ENCODE measurements at places on chromosomes 4 and X.

DNA sequence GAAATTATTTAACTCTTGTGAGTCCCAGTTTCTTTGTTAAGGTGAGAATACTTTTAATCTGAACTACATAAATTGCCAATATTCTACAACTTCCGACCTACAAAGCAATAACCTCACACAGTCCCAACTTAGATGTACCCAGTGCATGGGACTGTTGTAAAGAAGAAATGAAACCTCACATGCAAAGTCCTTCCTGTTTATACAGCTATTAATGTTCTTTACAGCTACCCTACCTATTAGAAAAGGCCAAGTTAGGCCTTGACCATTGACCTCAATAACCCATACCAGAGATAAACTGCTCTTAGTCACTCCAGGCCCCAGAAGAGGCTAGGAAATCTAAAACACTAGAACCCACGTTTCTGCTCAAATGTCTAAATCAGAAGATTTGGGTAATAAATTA is 920.1 kb upstream of the TENM3 start:
- no peak for DNase-seq

GRCh38 chr4:149965206-149965605 is 113.0 kb upstream of the DCLK2 start:
- DNase-seq: no peak

- no peak for DNase-seq
These were observed 11.7 kb upstream of the NUDT9 start for GRCh38 chr4:87410679-87411078.

GRCh38 chrX:122087341-122087740 is 1039.9 kb downstream of the GLUD2 start:
- no peak for DNase-seq

DNA sequence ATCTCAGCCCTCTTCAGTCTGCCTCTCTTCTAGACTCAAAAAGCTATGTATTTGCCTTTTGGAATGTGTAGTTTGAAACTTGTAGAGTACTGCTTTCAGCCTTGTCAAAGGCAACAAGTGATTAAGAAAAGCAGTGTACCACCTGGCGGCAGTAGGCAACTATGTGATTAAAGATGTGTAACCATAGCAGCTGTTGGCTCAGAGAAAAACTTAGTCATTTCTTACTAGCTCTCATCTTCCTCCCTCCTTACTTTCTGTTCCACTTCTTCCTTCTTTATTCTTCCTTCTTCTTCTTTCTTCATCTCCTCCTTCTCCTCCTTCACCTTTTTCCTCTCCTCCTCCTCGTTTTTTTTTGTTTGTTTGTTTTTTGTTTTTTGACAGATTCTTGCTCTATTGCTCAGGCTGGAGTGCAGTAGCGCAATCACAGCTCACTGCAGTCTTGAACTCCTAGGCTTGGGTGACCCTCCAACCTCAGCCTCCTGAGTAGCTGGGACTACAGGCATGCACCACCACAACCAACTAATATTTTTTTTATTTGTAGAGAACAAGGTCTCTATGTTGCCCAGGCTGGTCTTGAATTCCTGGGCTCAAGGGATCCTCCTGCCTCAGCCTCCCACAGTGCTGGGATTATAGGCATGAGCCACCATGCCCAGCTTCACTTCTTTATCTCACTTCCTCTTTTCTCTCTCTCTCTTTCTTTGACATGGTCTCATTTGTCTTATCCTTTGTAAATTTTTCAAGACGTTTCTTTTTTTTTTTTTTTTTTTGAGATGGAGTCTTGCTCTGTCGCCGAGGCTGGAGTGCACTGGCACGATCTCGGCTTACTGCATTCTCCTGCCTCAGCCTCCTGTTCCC is 32.6 kb downstream of the ABHD18 start:
- no peak for DNase-seq

DNA sequence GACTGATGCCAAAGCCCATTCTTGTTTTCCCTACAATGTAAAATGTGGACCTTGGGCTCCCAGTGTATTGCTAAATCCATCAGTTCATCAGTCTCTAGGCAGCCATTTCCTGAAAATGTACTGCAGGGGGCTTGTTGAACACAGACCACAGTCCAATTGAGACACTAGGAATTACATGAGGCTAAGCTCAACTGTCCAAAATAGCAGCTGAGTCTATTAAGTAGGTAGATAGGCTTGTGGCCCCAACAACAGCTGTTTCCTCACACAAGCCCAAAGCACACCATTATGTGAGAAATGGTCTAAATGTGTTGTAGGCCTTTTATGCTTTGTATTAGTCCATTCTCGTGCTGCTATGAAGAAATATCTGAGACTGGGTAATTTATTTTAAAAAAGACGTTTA is 60.0 kb upstream of the PAK3 start:
- no peak for DNase-seq

DNA sequence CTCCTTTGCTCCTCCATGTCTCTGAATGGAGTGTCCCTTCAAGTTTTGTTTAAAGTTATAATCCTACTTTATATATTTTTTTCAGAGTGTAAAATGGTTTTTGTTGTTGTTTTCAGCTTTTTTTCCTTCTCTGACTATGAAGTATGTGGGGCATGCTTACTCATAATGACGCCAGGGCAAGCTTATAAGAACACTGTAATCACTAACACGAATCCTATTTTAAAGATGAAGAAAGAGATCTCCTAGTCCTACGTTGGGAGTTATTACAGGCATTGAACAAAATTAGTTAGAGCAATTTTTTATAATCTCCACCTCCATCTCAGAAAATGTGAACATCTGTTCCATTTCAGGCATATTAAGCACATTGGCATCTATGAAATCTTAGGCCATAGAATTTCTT is 268.1 kb upstream of the MAGEB2 start:
- DNase-seq: no peak

- no peak for DNase-seq
These were observed 298.5 kb downstream of the KCTD8 start for GRCh38 chr4:44150091-44150576.

GRCh38 chr4:141016117-141016798 is 117.0 kb downstream of the RNF150 start:
- no peak for DNase-seq

DNA sequence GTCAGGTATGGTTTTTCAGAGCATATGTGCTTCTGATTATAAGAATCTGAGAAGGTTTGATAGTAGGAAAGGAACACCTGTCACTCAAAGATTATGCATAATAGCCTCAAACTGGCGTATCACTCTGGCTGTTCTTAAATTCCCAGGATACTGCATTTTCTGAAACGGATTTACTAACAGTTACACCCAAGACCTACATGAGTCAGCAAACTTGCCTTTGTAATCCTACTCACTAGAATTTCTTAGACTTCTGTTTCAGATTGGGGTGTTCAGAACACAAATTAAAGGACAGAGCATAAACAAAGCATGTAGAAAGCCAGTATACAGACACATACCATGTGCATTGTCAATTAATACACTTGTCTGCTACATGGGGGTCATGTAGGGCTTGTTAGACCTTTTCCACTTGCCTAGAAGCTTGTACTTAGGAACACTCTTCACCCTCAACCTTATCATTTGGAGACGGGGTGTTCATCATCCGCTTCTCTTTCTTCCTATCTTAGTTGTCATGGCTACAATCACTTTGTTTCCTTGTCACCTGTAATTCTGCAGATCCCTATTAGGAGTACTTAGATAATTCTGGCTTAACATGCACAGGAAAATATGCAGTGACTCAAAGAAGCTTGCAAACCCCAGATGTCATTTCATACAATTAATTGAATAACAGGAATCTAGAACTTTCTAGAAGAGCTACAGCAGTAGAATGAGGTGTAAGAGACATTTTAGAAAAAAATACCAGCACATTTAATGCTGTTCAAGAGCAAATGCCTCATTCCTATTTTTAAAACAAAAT is 593.0 kb upstream of the TENM3 start:
- no peak for DNase-seq

DNA sequence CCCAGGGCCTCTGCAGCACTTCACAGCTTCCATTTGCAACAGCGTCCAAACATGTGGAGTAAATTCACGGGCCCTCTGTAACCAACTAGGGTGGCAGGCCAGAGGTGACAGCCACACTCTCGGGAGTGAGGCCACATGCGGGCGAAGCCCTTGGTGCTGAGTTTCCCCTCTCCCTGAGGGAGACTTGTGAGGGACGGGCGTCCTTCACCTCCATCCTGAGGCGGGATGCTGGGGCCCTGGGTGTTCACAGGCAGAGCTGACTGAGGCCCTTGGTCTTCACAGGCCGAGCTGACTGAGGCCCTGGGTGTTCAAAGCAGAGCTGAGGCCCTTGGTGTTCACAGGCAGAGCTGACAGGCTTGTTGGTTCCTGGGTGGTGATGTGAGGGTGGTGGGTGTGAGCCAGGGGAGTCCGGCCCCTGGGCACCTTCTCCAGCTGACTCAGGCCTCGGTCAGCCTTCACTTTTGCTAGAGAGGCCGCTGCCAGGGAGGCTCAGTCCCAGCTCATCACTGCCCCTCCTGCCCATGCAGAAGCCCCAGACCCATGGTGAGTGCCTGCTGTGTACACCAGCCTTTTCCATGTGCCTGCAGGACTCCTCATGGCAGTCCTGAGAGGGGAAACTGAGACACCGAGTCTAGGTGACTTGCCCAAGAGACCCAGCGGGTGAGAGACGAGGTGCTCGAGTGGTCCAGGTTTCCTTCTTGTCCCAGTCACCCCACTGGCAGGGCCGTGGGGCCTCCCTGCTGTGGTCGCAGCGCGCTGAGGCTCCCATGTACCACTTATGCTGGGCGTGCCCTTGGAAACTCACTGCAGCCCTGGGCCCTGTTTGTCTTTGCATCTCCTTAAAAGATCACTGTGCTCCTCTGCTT is 8.5 kb downstream of the WFS1 start:
- DNase-seq: no peak

- DNase-seq: no peak
These were observed 43.7 kb downstream of the IL21 start for GRCh38 chr4:122577189-122577553.

- DNase-seq: no peak
These were observed 316.7 kb upstream of the DIPK2B start for GRCh38 chrX:45517090-45517973.

DNA sequence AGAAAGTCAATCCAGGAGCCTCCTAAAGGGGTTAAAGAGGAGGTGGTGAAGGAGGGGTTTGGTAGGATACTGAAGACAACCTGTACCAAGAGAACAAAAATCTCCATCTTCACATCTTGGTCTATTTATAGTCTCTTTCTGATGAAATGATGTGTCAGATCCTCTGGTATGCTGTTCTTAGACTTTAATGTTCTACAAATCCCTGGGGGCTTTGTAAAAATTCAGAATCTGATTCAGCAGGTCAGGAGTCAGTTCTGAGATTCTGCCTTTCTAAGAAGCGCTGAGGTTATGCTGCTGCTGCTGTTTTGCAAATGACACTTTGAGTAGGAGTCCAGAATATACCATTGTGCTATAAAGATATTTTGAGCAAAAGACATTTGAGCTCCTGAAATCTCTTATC is 172.9 kb upstream of the GLRA2 start:
- no peak for DNase-seq

DNA sequence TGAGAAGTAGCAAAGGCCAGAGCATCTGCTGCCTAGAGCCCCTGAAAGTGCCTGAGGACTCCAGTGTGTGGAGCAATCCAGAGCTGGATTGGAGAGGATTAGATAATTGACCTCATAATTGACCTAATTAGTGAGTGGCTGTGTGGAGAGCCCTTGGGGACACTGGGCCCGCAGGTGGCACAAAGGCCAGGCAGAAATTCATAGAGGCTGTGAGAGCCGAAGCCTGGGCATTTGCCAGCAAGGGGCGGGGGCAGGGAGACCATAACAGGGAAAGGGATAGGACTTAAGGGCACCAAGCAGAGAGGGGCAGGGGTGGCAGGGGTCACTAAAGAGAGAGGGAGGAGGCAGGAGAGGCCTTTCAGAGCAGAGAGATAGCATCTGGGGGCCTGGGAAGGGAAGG is 45.3 kb downstream of the EFNB1 start:
- DNase-seq: no peak

GRCh38 chr4:25441519-25442117 is 64.6 kb downstream of the ANAPC4 start:
- DNase-seq: no peak

- DNase-seq: no peak
These were observed 114.7 kb upstream of the VCX3B start for GRCh38 chrX:8349816-8350544.

- no peak for DNase-seq
These were observed 254.7 kb downstream of the AFF2 start for GRCh38 chrX:148755111-148755510.

DNA sequence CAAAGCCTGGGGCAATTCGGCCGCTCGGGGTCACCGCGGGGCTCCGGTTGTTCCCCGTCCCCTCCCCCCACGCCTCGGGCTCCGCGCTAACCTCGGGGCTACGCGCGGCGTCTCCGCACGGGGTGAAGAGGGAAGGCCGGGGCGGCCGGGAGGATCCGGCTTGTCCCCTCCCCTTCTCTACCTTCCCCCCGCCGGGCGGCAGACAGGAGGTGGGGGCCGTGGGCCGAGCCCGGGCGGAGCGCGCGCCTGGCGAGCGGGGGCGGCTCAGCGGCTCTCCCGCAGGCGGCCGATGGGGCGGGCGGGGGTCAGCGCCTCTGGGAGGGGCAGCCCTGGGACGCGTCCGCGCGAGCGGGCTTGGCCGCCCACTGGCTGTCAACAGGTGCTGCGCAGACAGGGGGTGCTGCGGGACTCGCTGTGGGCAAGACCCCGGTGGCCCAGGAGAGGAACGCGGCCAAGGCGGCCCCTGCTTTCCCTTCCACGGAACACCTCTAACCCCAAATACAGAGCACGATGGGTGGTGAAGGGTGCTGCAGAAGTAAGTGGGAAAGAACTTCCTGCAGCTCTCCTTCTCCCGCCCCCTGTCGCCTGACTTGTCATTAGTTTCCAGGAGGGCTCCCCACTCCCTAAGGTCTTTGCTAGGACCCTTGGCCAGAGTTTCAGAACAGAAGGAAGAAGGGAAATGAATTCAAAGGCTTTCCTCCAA is at the start of gene PDGFC:
PDGFC (minus strand) TSS at position 124 of the 703 bp plus-strand sequence. CDS start 896 bp downstream, outside the sequence.
- no peak for DNase-seq
